Activated CD8-positive, alpha-beta memory T cell treated with anti-CD3 and anti-CD28 coated beads for 36 hours (primary cell): ENCODE measurements at places on chromosomes 1 and 21. TPM values are rescaled to one million over a fixed set of nuclear protein-coding genes. Genes with fewer than 3 reads are reported as not detected.

The CHRM3 gene
- 0.53 TPM for total RNA-seq

The INKA2 gene
- total RNA-seq: 1.5 TPM

The AIM2 gene
- 64.9 TPM for total RNA-seq

The NPHS2 gene
- total RNA-seq: not detected

The AADACL4 gene
- not detected for total RNA-seq

The NTRK1 gene
- 3.6 TPM for total RNA-seq
